ENCODE measurements at places on chromosomes 5 and 9.

- DNase-seq = peak; percentile 32
These were observed at the start of gene PTPDC1 for GRCh38 chr9:94084314-94084713. Gene PTPDC1, plus strand, starts transcription at chr9:94084464. Its CDS starts 67 bp downstream, at chr9:94084531.

DNA sequence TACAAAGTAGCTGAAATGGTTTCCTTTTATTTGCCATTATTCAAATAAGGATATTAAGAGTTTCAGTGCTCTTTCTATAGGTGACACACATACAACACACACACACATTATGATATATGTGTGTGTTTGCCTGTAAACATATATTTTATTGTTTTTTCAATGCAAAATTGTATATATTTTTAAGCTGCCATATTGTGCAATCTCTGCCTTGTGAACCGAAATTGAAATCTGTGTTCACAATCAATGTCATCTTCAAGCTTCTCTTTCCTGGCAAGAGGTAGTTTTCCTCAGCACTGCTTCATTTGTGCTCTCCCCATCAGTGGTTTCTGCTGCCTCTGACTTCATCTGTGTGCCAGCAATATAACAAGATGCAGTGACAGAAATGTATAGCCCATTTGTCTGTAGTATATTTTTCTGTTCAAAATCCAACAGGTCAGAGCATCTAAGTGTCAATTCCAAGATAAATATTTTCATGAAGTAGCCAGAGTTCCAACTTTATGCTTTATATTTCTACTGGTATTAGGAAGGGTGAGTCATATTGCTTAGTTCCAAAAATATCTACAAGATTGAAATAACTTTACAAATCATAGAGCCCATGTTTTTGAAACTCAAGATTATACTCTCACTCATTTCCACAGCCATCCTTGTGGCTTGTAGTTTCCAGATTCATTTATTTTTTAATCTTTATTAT is 1704.8 kb upstream of the CDH9 start:
- no peak for DNase-seq

- no peak for DNase-seq
These were observed 68.7 kb downstream of the SEMA4D start for GRCh38 chr9:89428901-89429890.

DNA sequence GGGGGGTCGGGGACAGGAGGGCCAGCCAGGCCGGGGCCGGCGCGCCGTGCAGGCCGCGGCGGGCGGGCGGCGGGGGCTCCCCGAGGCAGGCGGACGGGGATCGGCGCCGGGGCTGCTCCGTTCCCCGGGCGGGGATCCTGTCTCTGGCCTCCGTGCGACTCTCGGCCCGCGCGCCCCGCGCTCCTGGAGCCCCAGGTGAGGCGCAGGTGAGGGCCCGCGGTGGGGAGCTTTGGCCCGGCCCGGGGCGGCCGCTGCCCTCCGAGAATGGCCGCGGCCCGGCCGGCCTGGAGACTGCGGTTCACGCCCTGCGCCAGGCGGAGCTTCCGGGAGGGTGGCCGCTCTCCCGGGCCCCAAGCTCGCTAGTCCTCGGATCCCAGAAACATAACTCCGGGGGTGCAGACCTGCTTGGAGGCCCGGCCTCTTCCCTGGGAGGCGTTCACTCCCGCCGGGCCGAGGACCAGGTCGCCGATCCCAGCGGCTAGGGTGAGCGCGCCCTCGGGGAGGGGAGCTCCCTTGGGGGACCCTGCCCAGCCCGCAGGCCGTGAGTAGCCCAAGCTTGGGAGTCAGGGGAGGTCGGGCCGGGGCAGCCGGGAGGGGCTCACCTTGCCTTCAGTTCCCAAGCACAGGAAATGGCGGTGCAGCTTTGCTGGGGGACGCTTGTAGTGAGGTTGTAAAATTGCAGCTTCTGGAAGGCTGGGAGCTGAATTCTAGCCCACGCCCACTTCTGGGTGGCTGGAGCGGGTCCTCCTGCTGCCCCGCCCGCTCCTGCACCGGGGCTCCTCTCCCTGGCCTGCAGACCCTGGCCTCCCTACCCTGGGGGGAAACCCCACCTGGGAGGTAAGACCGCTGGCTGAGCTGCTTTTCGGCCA is 723 bp downstream of the PPP1R26 start:
- no peak for DNase-seq

GRCh38 chr5:33969572-33970452 is 14.7 kb downstream of the SLC45A2 start:
- peak; percentile 19 for DNase-seq

DNA sequence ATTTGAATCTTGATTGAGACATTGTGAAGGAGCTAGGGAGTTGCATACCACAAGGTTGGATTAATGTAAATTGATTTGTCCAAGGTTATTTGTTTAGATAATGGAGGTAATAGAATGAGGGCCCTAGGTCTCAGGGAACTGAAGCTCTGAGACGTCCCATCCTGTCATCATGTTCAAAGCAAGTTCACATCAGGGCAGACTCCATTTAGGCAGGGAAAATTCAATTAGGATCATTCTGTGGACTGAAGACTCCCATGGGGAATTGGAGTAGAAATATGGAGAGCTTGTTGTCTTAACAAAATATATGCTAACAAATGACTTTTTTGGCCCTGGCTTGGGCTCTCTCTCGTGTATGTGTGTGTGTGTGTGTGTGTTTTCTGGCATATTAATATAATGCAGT is 722.0 kb upstream of the ADAMTS16 start:
- no peak for DNase-seq

GRCh38 chr9:136001231-136001630 is 40.1 kb upstream of the UBAC1 start:
- DNase-seq = no peak

DNA sequence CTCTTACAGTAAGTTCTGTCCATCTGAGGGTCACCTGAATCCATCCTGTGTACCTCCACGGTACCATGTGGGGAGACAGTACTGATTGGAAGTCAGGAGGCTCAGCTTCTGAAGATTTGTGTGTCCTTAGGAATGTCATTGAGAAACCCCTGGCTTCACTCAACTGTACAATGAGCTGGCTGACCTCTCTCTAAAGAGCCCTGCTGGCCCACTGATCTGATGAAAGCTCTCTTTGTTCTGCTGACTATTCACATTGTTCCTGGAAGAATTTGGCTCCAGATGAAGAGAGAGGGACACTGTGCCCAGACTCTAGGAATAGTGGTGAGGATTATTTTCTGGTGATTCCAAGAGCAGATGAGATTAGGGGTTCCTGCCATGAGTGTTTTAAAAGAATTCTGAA is 141.2 kb downstream of the LURAP1L start:
- DNase-seq = no peak

- DNase-seq = no peak
These were observed 44.9 kb downstream of the PCSK1 start for GRCh38 chr5:96388176-96388575.

DNA sequence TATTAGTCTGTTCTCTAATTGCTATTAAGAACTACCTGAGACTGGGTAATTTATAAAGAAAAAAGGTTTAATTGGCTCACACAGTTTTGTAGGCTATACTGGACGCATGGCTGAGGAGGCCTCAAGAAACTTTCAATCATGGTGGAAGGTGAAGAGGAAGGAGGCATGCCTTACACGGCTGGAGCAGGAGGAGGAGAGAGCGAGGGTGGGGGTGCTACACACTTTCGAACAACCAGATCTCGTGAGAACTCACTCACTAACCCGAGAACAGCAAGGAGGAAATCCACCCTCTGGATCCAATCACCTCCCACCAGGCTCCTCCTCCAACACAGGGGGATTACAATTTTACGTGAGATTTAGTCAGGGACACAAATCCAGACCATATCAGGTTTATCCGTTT is 90.0 kb downstream of the RMI1 start:
- DNase-seq = no peak

DNA sequence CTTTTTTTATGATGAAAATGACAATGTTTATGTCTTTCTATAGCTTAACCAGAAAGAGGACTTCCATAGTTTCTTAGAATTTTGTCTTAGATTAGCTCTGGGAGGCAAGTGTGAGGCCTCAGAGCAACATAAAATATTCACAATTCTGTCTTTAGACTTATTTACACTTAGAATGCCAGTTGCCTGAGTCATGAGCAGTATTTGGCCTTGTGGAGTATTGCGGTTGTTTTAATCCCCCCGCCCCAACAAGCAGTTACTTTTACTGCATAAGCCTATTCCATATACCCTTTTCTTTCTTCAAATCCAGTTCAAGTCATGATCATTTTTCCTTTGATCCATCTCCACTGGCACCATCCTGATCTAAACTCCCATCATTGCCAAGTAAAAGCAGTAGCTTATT is 198.0 kb upstream of the EGFLAM start:
- DNase-seq = no peak

- DNase-seq = no peak
These were observed 54.5 kb downstream of the ADAM19 start for GRCh38 chr5:157520911-157521703.

GRCh38 chr5:178532236-178532635 is 58.0 kb downstream of the COL23A1 start:
- no peak for DNase-seq

All from kidney epithelial cell (primary cell).